ENCODE measurements at places on chromosomes 1 and 21.

GRCh38 chr1:230291731-230292620 lies 134.2 kb downstream of the PGBD5 start:
- DNase-seq: no peak

- no peak for DNase-seq
These were observed 11.5 kb downstream of the KCNA2 start for GRCh38 chr1:110594456-110595352.

DNA sequence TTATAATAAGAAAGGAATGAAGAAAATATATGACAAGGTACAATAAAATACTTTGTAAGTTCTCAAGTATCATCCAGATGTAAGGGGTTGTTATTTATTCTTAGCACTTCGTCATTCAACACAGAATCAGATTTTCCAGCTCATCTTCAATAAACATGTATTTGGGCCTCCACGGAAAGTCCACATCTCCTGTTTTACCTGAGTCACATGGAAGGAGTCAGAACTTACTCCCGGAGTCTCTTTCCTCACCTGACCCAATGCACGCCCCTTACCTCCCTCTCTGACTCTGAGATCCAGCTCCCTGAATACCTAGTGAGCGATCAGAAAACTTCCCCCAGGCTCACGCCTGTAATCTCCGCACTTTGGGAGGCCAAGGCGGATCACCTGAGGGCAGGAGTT lies 1.5 kb upstream of the PMVK start:
- no peak for DNase-seq

- DNase-seq: no peak
These were observed 57.8 kb downstream of the LPAR3 start for GRCh38 chr1:84835169-84835568.

DNA sequence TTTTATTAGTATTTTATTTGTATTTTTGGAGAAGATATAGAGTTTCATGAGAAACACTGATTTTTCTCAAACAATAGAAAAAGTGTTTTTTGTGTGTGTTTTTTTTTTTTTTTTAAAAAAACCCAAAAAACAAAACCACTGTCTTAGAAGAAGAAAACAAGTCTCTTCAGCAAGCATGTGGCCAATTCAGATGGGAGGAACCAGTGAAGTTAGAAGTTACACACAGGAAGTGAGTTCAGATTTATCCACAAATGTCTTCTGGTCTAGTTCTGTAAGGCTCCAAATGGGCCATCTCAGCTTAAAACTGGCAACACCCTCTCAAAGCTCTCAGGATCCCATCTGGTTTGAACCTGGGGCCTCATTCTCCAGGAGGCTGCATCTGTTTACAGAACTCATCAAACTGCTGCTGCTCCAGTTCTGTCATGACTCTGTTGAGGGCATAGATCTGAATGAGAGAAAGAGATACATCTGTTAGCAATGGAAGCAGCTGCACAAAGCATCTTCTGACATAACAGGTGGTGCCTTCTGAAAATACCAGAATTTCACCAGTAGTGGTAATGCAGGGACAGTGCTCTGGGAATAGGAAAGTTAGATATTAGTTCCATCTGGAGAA lies 9.8 kb upstream of the ERMAP start:
- no peak for DNase-seq

- no peak for DNase-seq
These were observed 116.0 kb upstream of the GUCA2B start for GRCh38 chr1:42037161-42037560.

- no peak for DNase-seq
These were observed 153.7 kb upstream of the C1orf174 start for GRCh38 chr1:4053774-4054173.

- peak; percentile 86 for DNase-seq
These were observed 66.6 kb downstream of the BCAR3 start for GRCh38 chr1:93614986-93615581.

GRCh38 chr1:106787520-106787919 lies 269.0 kb upstream of the PRMT6 start:
- no peak for DNase-seq

DNA sequence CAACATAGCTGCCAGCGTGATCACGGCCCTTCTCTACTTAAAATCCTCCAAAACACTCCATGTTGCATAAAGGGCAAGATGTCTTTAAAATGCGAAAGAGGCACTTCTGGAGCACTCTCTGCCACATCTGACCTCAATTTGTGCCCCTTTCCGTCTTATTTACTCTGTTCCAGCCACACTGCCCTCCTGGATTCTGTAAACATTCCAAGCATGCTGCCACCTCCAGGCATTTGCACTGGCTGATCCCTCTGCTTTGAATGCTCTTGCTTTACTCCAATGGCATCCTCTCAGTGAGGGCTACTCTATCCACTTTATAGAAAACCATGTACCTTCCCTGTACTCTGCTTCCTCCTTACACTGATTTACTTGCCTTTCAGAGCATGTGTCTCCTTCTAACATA lies 5.3 kb upstream of the RGS7 start:
- DNase-seq: no peak

DNA sequence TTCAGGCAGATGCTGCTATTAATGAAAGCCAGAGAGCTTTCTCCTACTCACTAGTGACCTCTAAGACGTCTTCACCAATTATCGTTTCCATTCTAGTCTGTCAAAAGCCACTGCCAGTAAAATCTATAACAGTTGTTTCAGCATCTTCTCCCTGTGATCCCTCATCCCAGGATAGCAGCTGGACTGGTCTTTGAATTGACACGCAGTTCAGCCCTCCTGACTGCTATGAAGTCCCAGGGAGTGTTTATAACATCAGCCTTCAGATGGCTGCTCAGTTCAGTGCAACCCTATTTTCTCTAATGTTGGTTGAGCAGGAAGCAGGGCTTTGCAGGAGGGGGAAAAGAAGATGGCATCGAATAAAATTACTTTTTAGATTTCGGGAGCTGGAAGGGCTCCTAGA lies 23.6 kb upstream of the MARK1 start:
- no peak for DNase-seq

- no peak for DNase-seq
These were observed 61.2 kb upstream of the MAP10 start for GRCh38 chr1:232743999-232744398.

- DNase-seq: no peak
These were observed 11.5 kb downstream of the SLC2A7 start for GRCh38 chr1:9014475-9015375.

GRCh38 chr1:173917149-173917548 lies at the start of gene SERPINC1:
Gene SERPINC1 (minus strand): TSS chr1:173917327. CDS start chr1:173917259, 68 bp downstream.
- no peak for DNase-seq

DNA sequence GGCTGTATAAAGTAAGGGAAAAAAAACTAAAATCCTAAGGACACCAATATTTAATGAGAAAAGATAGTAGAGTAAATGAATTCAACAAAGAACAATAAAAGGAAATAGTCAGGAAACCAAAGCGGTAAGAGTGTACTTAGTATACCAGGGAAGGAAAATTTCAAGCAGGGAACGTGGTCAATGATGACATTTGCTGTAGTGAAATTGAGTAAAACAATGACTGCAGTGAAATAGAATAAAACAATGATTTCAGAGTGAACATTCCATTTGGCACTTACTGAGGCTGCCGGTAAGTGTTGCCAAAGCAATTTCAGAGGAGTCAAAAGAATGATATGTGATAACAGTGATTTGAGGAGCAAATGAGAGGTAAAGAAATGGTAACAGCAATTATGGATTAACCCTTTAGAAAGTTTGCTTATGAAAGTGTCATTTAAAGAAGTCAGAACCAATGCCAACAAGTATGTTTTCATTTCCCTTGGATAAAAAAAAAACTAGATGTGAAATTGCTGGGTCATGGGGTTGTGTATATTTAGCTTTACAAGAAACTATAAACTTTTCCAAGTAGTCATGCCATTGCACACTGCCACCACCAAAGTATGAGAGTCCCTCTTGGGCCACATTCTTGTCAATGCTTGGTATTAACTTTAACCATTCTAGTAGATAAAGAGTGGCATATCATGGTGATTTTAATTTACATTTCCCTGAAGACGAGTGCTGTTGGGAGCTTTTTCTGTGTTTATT lies 50.5 kb downstream of the VCAM1 start:
- peak; percentile 54 for DNase-seq

DNA sequence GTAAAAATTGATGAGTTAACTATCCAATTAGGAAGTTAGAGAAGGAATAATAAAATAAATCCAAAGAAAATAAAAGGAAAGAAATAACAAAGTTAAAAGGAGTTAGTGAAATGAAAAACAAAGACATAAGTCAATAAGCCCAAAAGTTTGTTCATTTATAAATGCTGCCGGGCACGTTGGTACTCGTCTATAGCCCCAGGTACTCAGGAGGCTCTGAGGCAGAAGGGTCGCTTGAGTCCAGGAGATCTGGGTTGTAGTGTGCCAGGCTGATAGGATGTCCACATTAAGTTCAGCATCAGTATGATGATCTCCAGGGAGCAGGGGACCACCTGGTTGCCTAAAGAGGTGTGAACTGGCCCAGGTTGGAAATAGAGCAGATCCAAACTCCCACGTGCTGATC lies 35.5 kb upstream of the VANGL1 start:
- no peak for DNase-seq

DNA sequence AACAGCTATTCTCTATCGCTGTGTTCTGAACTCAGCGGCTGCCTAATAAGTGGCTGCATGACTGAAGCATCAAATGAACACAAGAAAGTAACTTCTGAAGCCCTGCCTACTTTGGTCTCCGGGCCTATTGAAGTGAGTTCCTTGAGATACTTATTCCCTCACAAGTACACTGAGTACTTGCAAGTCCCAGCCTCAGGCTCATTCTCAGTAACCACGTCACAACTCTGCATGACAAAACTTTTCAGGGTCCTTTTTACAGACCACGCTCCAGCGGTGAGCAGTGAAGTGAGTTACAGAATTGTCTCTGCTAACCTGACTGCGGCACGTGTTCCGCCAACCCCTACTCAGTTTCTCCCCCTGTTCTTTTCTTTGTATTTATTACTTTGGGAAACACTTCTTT lies 1342.7 kb upstream of the ADGRL4 start:
- no peak for DNase-seq

- peak; percentile 49 for DNase-seq
These were observed 59.5 kb upstream of the ENAH start for GRCh38 chr1:225712391-225712790.

- peak; percentile 83 for DNase-seq
These were observed 20.2 kb downstream of the RERE start for GRCh38 chr1:8797216-8797615.

DNA sequence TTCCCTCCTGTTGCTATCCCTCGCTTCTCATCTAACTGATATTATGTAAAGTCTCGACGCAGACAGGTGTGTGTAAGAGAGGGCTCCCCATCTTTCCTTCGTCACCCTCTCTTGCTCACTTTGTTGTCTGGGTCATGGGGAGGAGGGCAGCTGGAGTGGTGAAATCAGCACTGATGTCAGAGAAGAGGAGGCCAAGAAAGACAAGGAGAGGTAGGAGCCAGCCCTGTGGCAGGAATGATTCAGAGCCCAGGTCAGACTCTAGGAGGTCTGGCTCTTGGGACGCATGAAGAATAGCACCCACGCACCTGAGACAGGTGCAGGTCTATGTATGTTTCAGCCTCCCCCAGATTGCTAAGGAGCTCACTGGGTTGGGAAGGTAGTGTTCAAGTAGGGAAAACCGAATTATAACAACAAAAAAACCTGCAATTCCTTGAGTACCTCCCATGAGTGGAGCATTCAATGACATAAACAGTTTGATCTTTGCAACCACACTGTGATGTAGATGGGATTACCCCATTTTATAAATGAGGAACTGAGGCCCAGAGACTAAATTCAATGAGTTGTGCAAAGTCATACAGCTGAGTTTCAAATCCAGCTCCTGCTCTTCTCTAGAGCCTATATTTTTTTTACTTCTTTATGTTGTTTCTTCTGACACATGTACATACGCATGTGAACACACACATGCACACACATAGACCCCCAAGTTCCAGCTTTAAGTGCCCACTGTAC lies 10.4 kb downstream of the NUAK2 start:
- no peak for DNase-seq
